ENCODE measurements at places on chromosomes 1 and 21.
A peak's percentile ranks its signal among the peaks of the same experiment; 100 is the strongest.

- DNase-seq = peak; percentile 45
Observed at GRCh38 chr1:230917284-230918135, 49.2 kb upstream of the C1orf198 start.

GRCh38 chr1:226676381-226676780 lies 62.7 kb downstream of the ITPKB start:
- DNase-seq = no peak

GRCh38 chr1:63691701-63692425 lies 82.0 kb upstream of the ROR1 start:
- DNase-seq = no peak

GRCh38 chr1:32990887-32991286 lies 26.3 kb upstream of the RNF19B start:
- DNase-seq = no peak

DNA sequence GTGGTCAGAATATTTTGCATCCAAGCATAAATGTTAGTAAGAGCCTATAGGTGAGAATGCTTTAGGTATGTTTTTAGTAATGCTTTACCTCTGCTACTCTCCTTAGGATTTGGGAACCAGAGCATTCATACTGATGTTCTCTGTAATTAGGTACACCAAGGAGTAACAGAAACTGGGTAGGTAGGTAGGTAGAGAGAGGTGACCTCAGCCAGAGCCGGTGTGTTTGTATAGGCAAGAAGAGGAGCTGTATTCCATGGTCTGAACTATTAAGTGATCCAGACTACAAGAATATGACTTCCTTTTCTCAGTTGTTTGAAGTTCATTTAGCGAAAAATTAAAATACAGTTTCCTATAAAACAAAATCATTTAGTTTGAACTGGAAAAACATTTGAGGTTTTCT lies 108.5 kb downstream of the SDCCAG8 start:
- DNase-seq = no peak

GRCh38 chr1:206962272-206962671 lies 8.0 kb downstream of the FCAMR start:
- DNase-seq = no peak

DNA sequence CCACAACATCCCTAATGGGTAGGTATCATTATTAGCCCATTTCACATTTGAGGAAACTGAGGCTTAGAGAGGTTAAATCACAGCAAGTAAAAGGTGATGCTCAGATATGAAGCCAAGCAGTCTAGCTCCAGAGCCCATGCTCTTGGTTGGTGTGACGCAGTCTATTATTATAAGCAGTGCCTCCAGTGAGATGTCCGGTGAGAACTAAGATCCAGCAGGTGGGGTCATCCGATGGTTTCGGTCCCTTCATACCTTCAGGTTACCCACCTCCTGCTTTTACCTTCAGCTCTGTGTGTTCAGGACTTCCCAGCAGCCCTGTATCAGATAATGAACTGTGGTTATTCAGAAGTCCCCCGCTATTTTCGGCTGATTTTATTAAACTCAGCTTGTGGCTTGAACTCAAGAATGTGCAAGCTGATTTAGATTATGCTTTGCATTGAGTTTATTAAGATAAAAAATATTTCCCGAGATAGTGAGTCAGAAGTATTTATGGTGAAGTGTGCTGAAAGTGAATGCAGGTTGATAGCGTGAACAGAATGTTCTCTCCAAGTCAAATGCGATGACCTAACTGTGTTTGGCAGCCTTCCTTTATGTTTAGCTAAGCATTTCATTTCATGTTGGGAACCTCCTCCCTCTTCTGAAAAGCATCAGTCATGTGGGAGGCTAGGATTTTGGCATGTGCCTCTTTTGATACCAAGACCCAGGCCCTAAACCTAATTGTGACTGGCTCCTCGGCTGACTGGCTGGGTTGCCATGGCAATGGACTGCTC lies 160.9 kb upstream of the UBE2U start:
- no peak for DNase-seq

- no peak for DNase-seq
Observed at GRCh38 chr1:152148981-152149380, 10.0 kb downstream of the RPTN start.

DNA sequence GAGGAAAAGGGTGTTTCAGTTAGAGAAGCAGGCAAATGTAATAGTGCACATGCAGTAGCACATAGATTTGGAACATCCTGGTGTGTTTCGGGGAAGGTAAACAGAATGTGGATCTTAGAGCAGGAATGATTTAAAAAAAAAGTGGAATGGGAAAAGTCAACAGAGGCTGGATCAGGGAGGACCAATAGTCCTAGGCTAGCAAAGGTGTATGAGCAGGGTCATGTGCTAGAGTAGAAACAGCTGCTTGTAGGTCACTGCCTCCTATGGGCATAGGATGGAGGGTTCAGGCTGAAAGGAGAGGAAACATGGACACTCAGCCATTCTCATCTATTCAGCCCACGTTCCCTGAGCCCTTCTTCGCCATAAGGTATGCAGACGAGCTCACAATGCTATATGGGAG lies 3.7 kb upstream of the KPNA6 start:
- no peak for DNase-seq

DNA sequence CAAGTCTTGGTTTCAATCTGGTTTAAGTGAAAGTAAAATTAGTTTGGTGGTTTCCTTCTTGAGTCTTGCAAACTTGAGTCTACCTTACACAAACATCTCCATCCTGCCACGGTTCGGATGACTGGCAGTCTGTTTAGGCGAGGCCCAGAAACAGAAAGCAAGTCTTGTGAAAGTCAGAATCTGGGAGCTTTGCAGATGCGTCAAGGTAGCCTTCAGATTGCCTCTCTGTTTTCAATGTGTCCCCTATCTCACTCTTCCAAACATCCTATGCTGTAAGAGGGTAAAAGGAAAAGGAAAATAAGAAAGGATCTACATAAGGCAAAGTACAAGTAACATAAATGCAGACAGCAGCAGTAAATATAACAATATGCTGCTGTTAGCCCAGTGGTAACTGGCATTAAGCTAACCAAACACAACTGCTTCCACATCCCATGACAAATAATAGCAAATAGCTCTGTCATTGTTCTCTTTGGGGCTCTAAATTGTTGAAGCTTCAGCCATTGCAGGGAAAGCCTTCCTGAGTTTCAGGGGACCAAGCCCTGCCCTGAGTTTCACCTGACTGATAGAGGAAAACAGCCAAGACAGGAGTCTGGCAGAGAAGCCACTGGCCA lies 26.2 kb upstream of the C1orf105 start:
- DNase-seq = peak; percentile 15

GRCh38 chr21:37000381-37000780 lies 6.1 kb upstream of the RIPPLY3 start:
- no peak for DNase-seq

GRCh38 chr1:13790290-13791030 lies 90.5 kb downstream of the PRDM2 start:
- no peak for DNase-seq

- no peak for DNase-seq
Observed at GRCh38 chr1:109249654-109250401, 489 bp downstream of the CELSR2 start.

- DNase-seq = no peak
Observed at GRCh38 chr1:187911820-187912219, 1083.1 kb downstream of the PLA2G4A start.

DNA sequence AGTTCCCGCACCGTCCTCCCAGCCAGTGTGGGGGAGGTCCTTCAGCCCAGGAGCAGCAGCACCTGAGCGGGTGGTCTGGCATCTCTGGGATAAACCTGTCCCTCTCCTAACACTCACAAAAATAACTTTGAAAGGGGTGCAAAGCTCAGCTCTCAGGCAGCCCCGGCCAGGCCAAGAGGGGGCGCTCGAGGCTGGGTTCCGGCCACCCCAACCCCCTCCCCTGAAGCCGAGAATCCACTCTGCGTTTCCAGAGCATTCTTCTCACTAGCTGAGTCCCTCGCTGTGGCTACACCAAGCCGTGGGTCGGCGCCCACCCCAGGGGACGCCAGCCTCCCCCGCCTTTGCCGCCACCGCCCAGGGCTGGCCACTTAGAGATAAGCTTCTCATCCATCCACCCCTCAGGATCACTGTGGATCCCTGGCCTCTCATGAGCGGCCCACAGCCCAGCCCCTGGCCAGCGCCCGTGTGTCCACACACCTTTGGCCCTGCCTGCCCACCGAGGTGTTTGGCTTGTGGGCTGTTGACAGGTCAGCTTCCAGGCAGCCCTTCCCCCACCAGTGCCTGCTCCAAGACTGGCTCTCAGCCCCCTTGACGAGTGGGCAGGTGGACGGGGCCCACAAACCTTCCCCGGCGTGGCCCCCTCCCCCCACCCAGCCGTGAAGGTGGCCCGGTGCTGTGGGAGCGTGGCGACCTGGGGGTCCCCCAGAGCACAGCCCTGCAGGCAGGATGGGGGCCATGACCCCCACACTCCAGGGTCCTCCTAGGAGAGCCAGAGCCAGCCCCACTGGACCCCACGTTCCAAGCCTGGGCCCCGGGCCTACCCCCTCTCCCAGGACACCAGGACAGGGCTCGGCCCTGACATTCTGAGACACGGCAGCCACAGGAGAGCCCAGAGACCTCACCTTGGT lies 1.9 kb downstream of the FTCD start:
- no peak for DNase-seq

DNA sequence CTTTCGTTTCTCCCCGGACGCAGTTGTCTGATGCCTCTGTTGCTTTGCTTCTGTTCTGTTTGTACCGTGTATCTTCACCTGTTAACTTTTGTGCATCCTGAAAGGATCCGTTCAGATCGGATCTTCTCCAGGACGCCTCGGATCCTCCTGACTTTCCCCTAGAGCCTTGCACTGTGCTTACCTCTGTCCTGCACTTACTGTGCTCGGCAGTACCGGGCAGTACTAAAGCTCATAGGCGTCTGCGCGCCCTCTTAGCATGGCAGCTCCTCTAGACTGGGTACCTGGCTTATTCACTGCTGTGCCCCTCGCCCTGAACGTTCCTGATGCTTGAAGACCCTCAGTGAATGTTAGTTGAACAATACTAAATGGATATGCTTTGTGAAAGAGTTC lies 934 bp downstream of the SCP2 start:
- no peak for DNase-seq

GRCh38 chr1:80064524-80064923 lies 1058.0 kb upstream of the ADGRL4 start:
- DNase-seq = no peak

DNA sequence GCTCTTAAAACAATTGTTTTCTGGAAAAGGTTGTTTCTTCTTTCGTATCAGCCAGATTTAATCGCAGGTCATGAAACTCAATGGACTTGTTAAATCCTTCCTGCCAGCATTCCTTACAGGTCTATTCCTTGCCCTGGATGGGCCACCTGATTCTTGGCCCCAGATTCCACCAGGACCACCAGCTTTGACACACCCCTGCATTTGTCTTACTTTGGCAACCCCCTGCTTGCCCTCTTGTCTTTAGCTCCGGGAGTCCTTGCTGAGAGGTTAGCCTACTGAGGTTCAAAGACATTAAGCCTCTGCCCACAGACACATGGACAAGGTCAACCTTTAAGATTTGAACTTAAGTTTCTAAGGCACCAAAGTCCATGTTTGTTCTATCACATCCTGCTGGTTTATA lies 27.1 kb upstream of the DAB1 start:
- no peak for DNase-seq

- no peak for DNase-seq
Observed at GRCh38 chr1:218262259-218262658, 22.8 kb upstream of the RRP15 start.

GRCh38 chr1:13732971-13733667 lies 33.1 kb downstream of the PRDM2 start:
- DNase-seq = no peak

- peak; percentile 57 for DNase-seq
Observed at GRCh38 chr1:11893907-11894251, 32.3 kb downstream of the KIAA2013 start.

GRCh38 chr1:110787328-110788071 lies 85.4 kb upstream of the CD53 start:
- no peak for DNase-seq

DNA sequence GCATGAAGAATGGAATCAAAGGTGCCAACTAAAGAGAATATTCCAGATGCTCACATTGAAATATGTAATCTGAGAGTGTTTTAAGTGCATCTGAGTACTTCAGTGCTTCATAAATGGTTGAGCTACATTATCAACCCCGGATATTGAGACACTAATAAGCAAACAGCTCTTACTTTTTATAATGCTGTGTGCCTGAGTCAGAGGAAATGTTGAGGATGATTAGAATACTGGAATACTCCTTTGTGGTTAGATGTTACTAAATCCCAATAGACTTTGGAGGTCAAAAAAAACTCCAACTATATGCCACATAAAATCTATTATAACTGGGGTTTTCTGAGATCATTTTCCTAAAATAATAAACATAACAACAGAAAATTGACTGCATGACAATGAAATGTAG lies 12.5 kb upstream of the KCNA3 start:
- no peak for DNase-seq

DNA sequence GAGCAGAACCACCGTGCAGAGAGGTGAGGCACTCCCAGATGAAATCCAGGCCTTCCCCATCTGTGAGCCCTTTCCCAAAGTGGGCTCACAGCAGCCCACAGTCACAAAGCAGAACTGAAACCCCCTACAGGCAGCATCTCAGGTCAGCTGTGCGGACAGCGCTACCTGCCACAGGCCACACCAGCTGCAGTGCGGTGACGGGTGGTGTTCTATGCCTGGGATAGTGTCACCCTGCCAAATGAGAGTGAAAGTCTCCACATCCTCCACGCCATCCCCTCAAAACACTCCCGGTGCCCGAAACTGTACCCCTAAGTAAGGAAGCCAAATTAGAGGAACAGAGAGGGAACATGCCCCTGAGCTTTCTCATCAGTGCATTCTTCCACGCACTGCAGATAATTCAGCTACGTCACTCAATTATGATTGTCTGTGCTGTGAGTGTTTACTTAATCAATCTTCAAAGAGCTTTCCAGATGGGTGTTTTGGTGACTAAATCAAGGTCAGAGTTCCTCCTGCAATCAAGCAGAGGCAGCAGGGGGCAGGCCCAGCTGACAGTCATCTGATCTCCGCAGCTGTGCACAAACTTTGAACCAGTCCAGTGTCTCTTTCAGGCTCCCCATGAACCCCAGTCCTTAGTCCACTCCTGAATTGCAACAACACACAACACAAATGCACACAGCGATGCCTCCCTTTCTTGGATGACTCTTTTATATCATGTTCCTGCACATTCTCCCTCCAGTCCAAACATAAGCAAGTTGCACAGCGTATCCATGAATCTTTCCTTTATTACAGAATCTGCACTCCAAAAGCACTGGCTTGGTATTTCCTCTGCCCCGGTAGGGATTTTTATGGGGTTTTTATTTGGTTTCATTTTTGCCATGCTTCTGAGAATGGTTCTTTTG lies 150.0 kb downstream of the TOMM20 start:
- peak; percentile 31 for DNase-seq

DNA sequence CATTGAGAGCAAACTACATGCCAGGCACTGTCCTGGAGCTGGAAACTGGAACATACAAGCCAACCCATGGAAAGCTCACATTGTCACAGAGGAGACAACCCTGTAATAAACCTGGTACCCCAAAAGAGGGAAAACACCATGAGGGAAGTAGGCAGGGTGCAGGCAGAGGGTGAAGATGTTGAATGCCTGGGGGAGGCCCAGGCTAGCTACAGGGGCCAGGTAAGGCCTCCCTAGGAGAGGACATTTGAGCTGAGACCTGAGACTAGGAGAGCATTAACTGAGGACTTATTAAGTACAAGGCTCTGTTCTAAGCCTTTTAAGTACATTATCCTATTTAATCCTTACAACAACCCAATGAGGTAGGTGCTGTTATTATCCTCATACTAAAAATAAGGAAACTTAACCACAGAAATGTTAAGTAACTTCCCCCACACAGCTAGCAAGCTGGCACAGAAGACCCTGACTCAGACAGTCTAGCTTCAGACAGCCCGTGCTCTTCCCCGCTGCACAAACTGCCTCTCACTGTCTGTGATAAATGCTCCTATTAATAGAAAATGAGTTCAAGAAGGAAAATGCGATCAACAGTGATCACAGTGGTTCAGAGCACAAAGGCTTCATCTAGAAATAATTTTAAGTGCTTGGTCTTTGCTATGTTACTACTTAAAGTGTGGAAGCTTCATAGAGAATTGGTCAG lies 41.8 kb downstream of the ZNF281 start:
- DNase-seq = no peak
